Activated T-cell treated with anti-CD3 and anti-CD28 coated beads, Interleukin-2, amount 50 U/mL, for 4 hours (primary cell): ENCODE measurements at places on chromosomes 3 and 15. TPM values are rescaled to one million over a fixed set of nuclear protein-coding genes. Genes with fewer than 3 reads are reported as not detected.
A peak's percentile ranks its signal among the peaks of the same experiment; 100 is the strongest.

The ARRDC4 gene
- 3.5 TPM for total RNA-seq

- DNase-seq = no peak
These were observed 86.5 kb downstream of the MB21D2 start for GRCh38 chr3:192831111-192831644.

DNA sequence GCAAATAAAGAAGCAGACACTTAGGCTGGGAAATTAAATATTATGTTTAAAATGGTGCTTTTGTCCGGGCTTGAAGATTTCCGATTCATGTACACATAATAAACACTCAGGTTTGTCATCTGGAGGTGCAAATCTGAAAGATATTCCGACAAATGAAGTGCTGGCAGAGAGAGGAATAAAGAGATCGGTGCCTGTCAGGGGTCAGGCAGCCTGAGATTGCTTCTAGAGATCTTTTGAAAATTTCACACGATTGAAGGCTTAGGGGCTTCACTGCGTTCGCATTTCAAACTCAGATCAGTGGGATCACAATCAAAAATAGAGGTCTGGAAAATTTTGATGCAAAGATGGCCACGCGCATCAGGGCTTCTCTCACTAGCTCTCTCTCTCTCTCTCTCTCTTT lies 33.2 kb downstream of the NR2F2 start:
- no peak for DNase-seq

DNA sequence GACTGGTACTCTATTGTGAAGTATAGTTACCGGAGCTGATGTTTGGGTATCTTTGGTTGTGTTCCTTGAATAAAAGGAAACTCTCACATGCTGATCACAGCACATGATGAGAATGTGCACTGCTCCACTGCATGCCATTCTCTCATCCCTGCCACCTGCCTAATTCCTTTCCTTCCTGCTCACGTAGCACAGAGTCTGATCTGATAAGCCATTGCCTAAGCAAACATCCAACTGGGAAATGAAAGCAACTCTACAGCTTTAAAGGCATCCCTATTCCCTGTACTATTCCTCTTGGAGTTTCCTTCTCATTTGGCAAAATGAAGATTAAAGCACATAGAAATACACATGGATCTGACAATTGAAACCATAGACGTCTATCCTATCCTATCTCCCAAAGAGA lies 359.8 kb downstream of the C3orf38 start:
- no peak for DNase-seq

DNA sequence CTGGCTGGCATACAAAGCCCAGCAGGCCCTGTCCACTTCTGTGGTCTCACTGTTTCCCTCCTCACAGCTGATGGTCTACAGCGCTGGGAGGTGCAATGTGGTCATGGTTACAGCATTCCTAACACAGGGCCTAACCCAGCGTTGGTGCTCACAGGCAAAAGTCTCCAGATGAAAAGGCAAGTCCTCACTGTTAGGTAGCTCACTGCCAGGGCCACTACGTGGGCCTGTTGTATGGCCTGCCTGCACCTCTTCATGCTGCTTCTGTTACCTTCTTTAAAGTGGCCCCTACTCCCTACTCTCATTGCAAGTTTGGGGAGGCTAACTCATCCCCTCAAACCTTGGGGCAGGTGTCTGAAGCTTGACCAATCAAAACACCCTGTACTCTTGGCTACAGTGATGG lies 31.3 kb downstream of the CCDC13 start:
- no peak for DNase-seq

GRCh38 chr3:196117809-196118208 lies 35.9 kb upstream of the TFRC start:
- DNase-seq = no peak

- DNase-seq = no peak
These were observed 9.1 kb upstream of the DAZL start for GRCh38 chr3:16614033-16615031.

The HYAL1 gene
- total RNA-seq = not detected

GRCh38 chr3:29594261-29594660 lies 313.4 kb downstream of the RBMS3 start:
- no peak for DNase-seq

The SPINK8 gene
- not detected for total RNA-seq

DNA sequence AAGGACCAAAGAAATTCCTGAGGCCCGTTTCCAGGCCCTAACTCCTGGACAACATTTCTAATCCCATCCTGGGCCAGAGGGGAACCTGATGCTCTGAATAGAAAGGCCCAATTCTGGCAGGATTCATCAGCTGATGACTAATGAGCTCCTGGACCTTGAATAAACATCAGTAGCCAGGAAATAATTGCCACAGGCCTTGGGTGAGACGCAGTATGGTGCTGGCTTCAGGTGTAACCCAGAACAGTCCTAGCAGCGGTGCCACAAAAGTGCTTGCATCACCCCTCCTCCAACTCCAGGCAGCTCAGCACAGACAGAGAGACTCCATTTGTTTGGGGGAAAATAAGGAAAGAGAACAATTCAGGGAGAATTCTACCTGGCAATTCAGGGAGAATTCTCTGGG lies 184.7 kb upstream of the POU1F1 start:
- no peak for DNase-seq

DNA sequence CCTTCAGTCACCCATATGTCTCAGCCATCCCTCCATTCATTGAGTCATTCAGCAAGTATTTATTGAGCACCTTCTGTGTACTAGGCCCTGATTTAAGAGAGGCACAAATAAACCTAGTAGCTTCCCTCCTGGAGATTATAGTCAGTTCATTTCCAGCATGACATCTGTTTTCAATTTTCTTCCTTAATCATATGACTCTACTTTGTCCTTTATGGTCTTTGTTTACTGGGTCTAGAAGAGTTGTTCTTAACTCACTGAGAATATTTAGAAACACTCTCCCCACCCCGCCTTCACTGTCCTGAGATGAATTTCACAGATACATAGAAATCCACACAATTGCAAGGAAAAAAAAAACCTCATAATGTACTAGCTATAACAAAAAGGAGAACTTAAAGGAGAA lies 44.8 kb upstream of the ADAMTS9 start:
- no peak for DNase-seq

The CA12 gene
- 0.14 TPM for total RNA-seq

DNA sequence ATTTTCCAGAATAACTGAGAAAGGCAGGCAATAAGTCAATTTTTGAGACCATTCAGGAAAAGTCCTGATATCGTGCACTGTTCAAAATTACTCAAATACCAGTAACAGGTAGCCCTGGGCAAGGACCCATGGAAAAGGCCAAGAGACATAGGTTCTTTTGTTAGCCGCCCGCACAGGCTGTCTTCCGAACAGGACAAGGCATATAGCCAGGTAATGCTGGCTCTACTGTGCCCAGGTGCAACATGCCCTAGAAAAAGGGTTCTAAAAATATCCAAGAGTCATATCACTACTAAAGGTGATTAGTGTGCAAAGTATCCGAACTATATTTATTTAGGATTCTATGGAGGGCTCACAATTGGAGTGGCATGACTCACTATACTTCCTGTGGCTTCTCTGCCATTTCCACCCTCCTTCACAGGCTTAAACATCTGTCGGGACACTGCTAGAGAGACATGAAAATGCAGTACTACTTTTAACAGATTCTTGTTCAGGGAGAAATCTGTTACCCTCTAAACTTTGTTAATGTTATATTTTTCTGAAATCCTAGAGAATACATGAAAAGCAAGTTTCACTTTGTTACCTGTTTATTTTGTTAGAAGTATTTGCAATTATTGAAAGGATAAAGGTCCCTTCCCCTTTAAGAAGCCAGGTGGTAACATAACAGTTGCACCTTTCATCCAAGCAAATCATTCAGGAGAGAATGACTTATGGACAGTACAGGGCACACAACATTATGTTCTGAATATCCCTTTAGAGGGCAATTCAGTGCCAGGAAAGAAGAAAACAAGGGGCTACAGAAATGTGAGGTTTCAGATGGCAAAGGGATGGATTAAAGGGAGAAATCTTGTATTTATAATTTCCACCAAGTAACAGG lies 293.3 kb upstream of the THBS1 start:
- DNase-seq = no peak

The COLQ gene
- total RNA-seq = 1.2 TPM

The CCDC54 gene
- not detected for total RNA-seq

DNA sequence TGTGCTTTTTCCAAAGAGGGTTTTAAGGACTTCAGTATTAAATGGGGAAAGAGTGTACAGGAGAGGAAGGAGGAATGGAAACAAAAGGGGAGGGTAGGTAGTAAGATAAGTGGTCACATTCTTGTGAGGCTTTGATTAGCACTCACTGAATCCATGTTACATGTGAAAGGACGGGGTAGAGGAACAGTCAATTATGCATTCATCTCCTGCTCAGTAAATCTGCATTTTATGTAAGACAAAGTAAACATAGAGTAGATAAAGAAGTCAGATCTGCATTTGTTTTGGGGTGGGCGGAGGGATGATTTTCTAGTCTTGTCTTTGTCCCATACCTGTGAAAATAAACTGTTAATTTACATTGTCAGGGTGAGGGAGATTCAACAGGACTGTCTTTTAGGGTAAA lies 50.8 kb downstream of the SACM1L start:
- DNase-seq = no peak

DNA sequence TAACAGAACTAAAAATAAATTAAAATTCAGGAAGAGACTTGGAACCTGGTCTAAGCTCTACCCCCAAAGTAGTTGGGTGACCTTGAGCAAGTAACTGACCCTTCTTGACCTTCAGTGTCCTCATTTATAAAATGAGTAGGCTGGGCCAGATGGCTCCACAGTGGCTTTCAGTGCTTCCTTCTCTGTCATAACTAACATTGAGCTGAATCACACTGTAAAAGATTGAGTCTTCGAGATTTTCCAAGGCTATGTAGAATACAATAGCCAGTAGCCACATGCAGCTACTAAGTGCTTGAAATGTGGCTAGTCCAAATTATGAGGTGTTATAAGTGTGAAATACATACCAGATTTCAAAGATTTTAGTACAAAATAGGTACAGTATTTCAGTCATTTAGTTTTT lies 313.3 kb downstream of the MECOM start:
- DNase-seq = no peak

DNA sequence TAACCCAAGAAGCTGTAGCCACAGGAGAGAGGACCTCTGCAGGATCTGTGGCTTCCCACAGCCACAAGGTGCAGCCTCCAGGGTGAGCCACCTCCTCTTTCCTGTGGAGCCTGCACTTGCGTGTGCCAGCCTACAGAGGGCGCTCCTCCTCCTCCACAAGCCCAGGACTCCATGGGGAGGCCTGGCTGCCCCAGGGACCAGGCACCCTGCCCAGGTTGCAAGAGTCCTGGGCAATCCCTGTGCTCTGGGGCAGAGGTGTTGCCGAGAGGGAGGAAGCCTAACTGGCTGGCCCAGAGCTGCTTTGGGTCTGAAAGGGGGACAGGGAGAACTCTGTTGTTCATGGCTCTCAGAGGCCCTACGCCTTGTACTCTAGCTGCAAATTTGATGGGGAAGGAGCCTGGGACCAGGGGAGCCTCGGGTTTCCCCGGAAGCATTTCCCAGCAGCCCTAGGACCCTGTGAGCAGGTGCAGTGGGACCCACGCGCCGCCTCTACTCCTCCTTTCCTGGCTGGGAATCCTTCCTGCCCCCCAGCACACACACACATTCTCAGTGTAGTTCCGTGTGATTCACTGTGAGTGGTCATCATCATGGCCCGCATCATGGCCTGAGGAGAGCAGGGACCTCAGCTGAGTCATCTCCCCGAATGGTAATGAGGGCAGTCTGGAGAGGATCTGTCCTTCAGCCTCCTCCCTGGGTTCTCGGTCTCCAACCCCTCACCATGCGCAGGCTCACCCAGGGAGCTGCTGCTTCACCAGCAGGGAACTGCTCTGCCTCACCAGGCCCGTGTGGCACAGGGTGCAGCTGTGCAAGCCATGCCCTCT lies 24.3 kb downstream of the TBC1D21 start:
- peak; percentile 29 for DNase-seq

DNA sequence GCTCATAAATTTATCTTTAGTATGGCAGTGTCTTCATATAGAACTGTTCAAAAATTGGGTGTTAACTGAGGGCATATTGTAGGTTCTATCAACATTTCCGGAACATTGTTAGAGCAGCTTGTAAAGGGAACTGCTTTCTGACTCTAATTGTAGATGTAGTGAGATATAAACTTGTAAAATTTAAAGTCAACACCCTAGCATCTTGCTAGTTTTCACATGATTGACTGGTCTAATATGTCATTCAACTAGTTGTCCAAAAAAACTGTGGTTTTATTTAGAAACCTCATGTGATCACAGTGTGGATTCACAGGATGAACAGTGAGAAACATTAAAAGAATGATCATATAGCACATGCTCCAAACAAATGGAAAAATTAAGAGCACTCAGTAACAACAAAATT lies 607.4 kb downstream of the ROBO1 start:
- DNase-seq = no peak

DNA sequence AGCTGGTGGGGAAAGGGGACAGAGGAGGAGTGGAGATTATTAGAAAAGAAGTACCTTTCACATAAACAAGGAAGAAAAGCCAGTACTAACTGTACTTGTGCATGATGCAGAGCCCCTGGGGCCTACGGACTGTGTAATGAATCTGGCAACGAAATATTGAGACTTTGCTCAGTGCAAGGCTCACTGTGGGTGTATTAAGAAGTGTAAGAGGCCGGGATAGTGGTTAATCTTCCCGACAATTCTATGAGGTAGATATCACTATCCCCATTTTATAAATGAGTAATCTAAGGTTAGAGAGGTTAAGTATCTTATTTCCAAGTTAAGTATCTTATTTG lies 89.5 kb downstream of the WDR76 start:
- DNase-seq = no peak

DNA sequence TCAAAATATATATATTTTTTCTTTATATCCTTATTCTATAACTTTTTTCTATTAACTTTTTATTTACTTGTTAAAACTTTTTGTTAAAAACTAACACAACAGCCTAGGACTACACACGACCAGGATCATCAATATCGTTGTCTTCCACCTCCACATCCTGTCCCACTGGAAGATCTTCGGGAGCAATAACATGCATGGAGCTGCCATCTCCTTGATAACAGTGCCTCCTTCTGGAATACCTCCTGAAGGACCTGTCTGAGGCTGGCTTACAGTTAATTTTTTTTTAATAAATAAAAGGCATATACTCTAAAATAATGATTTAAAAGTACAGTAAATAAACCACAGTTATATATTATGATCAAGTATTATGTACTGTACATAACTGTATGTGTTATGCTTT lies 58.9 kb downstream of the SFMBT1 start:
- no peak for DNase-seq

DNA sequence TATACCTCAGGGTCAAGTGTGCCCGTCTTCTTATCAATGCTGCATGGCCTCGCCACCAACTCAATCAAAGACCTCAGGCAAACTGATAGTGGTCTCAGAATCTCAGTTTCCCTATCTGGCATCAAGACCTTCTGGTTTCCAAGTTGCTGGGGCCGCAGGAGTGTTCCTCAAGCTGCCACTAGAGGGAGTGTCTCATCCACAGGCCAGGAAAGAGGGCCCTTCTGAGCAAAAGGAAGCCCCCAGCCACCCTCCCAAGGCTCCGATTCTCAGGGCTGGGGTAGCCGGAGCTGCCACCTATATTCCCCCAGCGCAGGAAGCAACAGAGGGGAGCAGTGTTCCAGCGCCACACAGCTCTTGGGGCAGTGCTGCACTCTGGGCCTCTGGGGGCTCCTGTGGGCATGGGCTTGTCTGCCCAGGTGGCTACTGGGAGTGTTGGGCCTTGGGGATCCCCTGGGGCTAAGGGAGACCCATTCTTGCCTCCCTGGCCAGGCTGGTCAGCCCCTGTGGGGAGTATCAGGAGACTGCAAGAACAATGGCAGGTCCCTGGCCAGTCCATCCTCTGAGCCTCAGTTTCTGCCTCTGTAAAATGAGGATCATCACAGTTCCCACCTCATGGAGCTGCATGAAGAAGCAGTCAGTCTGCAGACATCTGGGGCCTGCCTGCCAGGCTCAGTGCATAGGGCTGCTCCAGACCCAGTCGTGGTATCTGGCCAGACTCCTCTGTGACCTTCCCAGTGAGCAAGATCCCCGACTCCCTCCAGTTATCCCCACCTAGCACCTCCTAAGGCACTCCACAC lies 23.4 kb upstream of the SEC13 start:
- peak; percentile 54 for DNase-seq

The EXD1 gene
- total RNA-seq = not detected
